GM06990 (cell line): ENCODE measurements at places on chromosomes 2 and 18.

- no peak for DNase-seq
Observed at GRCh38 chr2:200635251-200635650, 49.4 kb downstream of the AOX1 start.

GRCh38 chr2:144999071-144999875 is 479.4 kb upstream of the ZEB2 start:
- DNase-seq: no peak

GRCh38 chr2:69762513-69763494 is 20.9 kb downstream of the ANXA4 start:
- DNase-seq: no peak

- no peak for DNase-seq
Observed at GRCh38 chr18:22469926-22470247, 52.2 kb upstream of the CTAGE1 start.

DNA sequence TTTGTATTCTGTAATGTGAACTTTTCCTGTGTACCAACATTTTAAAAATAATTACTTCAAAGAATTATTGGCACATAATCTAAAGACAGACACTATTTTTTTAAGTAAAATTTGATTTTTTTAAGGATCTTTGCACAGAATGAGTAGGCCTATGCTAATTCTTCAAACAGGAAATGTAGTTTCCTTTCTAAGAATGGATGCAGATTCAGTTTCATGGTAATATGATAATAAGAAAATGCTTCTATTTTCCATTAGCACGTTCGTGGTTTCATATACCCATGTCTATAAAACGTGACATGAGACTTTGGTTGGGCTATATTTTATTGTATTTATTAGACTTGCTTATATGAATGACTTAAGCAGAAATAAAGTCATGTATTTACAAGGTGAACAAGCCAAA is 191.8 kb upstream of the RBBP8 start:
- no peak for DNase-seq

GRCh38 chr18:29849144-29849543 is 1193.4 kb downstream of the DSC3 start:
- DNase-seq: no peak

DNA sequence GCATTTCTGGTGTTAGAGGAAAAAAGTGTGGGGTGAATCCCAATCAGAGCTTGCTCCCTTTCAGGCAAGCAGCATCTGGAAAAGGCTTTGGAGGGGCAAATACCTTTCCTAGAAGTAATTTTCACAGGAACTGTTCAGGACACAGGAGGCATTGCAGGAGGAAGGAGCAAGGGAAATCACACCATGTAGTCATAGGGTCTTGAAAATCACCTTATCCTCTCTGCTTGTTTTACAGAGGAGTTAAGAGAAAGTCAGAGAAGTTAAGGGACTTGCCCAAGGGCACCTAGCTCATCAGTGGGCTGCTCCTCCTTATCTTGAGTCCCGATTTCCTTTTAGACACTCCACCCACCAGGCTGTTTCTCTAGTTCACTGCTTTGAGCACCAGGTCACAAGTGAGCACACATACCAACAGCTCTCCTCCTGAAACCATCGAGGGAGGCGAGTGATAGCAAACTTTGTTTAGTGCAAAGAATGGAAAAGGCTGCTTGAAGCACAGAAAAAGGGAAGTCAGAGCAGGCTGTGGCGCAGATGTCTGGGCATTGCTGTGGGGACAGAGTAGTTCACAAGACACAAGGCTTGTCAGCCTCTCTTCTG is 89.2 kb upstream of the CXCR4 start:
- DNase-seq: peak; percentile 35

DNA sequence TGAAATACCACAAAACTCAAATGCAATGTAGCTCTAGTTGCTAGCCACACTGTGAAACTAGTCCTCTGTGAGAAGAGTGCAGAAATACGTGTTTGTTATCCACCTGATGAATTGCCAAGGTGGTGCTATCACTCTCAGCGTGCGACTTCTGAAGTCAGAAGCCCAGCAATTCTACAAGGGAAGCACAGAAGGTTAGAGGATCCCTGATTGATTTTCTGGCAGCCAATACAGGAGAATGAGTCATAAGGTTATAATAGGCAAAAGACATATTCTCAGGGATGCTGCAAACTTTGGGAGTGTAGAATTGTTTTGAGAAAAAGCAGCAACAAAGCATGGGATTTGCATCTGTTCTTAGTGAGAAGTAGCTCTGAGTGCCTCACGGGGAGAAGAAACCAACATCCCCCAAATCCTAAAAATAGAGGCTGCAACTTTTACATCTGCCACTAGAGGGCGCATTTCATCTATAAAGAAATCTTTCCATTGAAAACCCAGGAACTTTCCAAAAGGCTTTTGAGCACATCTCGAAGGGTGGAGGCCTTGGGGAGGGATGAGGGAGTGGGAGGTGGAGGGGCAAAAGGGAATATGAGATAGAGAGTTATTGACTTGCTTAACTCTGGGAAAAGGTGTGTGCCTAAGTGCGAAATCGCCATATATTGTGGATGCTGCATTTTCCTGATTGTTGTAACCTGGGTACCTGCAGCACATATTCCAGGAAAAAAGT is 78.0 kb downstream of the TMEM182 start:
- DNase-seq: no peak

DNA sequence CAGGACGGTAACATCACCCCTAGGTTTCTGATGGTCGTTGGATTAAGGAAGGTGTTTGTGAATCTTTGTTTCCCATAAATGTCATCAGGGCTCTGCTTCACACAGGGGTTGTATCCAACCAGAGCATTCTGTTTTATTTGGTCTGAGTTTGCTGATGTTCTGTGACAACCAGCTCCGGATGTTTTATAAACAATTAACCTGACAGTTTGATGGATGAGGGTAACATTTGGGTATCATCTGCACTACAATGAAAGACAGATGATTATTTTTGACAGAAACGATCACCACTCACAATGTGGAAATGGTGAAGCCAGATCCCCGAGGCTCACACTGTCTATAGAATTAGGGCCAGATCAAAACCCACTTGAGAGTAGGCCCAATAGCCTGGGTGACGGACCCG is 107.1 kb downstream of the CDC42EP3 start:
- DNase-seq: no peak

- DNase-seq: no peak
Observed at GRCh38 chr2:107721586-107721985, 105.1 kb upstream of the RGPD4 start.

GRCh38 chr18:62876111-62876510 is 160.8 kb downstream of the PHLPP1 start:
- DNase-seq: no peak

GRCh38 chr2:96447726-96448125 is 57.4 kb downstream of the NEURL3 start:
- DNase-seq: no peak

GRCh38 chr2:56464613-56465012 is 280.8 kb downstream of the CCDC85A start:
- no peak for DNase-seq

DNA sequence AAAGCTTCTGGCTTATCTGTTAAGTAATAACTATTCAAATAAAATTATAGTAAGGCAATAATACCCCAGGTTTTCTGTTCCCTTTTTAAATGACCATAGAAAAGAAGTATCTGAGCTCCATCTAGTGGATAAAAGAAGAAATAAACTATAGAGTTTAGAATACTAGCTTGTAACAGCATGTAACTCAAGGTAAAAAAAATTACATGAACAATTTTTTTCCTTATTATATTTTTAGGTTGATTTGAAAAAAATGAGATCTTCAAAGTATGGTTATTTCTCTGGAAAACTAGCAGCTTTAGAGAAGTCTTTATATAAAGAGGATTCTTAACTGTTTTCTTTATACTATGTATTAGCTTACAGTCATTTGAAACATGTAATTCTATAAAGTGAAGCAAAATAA is 58.1 kb downstream of the NCKAP1 start:
- peak; percentile 15 for DNase-seq

DNA sequence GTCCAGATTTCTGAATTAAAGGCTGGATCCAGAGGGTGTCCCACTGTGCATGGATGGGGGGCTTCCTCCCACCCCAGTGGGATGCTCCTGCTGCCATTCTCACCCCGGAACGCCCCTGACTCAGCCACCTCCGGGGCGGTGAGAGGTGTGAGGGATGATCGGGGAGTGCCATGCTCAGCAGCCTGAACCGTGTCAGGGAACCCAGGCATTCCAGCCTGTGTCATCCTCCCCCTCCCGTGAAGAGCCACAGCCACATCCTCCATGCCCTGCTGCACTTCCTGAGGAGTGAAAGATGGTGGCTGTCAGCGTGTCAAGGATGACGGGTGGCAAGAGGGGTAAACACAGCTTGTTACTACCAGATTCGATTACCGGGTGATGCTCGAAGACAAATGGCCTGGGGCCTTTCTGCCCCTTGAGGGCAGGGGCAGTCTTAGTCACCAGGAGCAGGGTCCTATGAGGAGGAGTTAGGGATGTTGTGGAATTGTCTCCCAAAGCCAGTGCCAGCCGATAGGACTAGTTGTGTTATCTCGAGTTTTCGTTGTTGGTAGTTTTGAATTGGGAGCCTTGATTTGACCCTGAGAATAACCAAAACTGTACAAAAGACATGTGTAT is 80.8 kb downstream of the TCF7L1 start:
- DNase-seq: no peak

DNA sequence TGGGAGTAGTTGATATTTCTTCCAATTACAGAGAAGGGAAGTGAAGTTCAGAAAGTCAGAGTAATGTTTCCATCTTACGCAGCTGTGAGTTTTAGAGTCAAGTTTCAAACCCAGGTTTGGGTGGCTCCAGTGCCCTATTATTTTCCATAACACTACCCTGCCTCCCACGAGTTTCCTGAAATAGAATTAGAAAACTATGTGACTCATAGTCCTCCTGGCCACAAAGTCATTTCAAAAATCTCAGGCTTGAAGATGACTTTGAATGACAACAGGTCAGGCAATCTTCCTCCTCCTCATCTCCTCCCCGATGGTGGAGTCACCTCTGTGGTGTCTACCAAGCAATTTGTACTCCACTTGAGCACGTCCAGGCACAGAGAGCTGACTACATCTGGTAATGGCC is 212.3 kb upstream of the TRIB2 start:
- DNase-seq: peak; percentile 52

- DNase-seq: no peak
Observed at GRCh38 chr2:43480874-43481273, 115.0 kb downstream of the THADA start.

- DNase-seq: no peak
Observed at GRCh38 chr2:207926133-207926988, 99.0 kb downstream of the PLEKHM3 start.

DNA sequence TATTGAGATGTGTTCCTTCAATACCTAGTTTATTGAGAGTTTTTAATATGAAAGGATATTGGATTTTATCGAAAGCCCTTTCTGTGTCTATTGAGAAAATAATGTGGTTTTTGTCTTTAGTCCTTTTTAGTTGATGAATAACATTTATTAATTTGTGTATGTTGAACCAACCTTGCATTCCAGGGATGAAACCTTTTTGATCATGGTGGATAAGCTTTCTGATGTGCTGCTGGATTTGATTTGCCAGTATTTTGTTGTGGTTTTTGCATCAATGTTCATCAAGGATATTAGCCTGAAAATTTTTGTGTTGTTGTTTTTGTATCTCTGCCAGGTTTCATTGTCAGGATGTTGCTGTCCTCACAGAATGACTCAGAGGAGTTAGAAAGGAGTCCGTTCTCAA is 1710.4 kb downstream of the SUCLG1 start:
- DNase-seq: no peak

DNA sequence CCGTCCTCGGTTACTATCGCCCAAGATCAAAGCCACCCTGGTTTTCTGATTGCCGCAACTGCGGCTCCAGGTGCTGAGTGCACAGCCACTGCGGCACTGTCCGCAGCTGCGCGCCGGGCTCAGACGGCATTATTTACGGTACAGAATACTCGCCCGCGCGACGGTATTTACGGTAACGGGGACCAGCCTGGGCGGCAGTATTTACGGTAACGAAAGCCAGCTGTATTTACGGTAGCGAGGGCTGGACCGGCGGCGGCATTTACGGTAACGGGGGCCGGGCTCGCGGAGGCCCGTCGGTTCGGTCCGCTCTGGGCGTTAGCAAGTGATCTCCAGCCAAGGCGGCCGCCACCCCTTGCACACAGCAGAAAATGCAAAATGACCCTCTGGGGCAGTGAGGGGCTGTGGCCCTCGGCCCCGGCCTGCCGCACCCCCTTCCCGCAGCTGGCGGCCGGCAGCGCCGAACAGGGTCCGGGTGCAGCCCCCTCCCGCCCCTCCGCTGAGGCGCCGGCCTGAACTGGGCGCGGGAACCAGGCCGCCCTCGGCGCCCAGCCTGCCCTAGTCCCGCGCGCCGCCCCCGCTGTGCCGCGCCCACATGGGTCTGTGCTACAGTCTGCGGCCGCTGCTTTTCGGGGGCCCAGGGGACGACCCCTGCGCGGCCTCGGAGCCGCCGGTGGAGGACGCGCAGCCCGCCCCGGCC is at the start of gene GNAL:
GNAL (plus strand) TSS at position 293 of the 697 bp plus-strand sequence; CDS start at position 593, 300 bp downstream.
- DNase-seq: peak; percentile 68

- DNase-seq: no peak
Observed at GRCh38 chr2:68667371-68667770, 24.0 kb downstream of the PROKR1 start.

GRCh38 chr2:80030135-80030534 is 274.4 kb downstream of the LRRTM1 start:
- no peak for DNase-seq

GRCh38 chr2:221845021-221845365 is 272.9 kb upstream of the EPHA4 start:
- no peak for DNase-seq

DNA sequence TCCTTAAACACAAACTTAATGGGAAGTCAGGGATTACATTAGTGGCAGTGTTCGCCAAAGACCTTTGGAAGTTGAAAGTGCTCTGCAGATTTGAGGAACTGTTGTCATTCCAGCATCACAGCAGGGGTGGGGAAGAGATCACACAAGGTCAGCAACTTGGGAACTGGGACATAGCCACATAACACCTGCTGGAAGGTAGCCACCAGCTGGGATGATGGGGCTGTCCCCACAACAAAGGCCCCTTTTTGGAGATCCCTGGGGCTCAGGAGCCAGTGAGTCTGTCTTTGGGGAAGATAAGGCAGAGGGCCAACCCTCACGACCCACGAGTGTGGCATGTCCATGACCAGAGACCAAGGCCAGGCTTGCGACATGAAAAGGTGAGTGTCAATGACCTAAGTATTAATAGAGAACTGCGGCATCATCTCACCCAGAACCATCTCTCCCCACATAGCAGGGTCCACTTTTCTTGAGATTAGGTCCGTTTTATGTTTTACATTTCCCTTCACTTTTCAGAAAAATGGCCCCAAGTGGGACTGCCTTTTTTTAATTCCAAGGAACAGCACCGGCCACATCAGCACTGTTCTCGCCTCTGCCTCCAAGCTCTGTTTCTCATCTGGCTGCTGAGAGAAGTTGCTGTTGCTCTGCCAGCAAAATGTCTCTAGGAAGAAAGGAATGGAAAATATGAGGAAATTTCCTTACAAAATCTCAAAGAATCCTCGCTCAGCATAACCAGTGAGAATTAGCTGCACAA is 106.9 kb downstream of the GFPT1 start:
- no peak for DNase-seq

DNA sequence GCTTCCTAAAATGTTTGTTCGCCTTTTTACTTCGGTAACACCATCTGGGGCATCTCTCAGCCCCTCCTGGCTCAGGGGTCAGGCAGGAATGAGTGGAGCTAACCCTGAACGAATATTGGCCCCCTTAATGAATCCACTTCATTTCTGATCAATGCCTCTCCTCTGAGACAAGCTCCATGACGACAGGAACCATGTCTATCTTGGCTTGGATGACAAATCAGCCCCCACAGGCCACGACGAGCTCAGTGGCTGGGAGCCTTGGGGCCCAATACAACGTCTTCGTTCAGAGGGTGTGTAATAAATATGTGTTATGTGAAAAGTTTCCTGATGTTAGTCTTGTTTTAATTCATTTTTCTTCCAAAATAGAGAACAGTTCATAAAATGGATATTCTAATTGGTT is 133.0 kb downstream of the COL6A3 start:
- no peak for DNase-seq
